ENCODE measurements at places on chromosomes 5 and 9.
A peak's percentile ranks its signal among the peaks of the same experiment; 100 is the strongest.

DNA sequence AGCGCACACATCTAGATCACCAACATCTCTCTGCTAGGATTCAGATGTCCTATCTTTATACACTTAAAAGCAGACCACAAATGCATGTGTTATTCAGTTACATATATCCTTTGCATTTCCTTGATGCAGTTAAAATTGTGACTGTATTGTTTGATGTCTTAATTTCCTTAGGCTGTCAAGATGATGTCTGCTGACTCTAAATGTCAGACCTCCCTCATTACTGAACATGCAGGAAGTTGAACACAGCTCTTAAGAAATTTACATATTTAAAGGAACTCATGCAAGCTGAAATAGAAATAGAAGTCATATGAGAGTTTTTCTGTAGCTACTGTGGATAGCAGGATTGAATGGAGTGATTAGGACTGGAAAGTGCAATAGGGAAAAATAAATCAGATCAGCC, 336.5 kb upstream of the SEMA6A start:
- H3K4me3 ChIP-seq, result no peak overlapping the region
- DNase-seq, result no peak
- no peaks in the 10 kb centered on the region for H3K4me1 ChIP-seq

DNA sequence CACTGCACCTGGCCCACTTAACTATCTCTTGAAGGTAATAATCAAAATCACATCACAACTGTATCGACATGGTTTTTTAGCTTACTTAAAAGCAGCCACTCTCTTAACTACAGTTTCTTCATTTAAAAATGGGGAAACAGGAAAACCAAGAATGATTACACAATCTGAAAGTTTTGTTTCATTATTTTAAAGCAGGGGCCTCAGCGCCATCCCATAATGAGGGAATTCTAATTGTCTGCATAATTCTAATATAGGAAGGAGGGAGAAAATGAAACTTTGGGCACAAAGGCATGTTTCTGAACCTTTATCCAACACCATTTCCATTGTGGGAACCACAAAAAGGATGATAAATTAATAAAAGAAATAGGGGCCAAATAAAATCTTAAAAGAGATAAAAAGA, 7.6 kb downstream of the HACD4 start:
- H3K4me3 ChIP-seq, result no peak overlapping the region
- no peak for DNase-seq
- H3K36me3 ChIP-seq, result peaks cover 50% of the 10 kb centered on the region
- peaks cover 2% of the 10 kb centered on the region for H3K4me1 ChIP-seq

GRCh38 chr9:123073441-123073840, 40.0 kb downstream of the GPR21 start:
- H3K4me1 ChIP-seq, result peaks cover 3% of the 10 kb centered on the region
- H3K36me3 ChIP-seq, result peaks cover 14% of the 10 kb centered on the region
- H3K27me3 ChIP-seq, result no peaks in the 10 kb centered on the region
- H3K4me3 ChIP-seq, result no peak overlapping the region
- H3K27ac ChIP-seq, result no peak overlapping the region
- no peak for DNase-seq

DNA sequence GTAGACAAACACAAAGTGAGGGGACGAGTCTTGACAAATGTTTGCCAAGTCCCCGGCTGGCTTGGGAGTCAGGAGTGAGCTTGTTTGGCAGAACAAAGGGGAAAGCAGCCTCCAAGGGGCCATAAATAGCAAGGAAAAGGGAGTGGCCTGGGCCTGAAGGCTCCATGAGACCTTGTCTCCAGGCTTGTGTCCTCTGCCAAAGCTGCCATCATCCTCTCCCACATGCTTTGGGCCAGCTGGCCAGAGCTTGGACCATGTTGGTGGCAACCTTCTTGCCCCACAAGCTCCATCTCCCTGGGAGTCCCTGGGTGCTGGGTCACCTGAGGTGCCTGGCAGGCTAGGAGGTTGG, 13.3 kb upstream of the PITX1 start:
- H3K36me3 ChIP-seq, result no peaks in the 10 kb centered on the region
- DNase-seq, result no peak
- no peak overlapping the region for H3K4me3 ChIP-seq
- H3K27ac ChIP-seq, result no peak overlapping the region

DNA sequence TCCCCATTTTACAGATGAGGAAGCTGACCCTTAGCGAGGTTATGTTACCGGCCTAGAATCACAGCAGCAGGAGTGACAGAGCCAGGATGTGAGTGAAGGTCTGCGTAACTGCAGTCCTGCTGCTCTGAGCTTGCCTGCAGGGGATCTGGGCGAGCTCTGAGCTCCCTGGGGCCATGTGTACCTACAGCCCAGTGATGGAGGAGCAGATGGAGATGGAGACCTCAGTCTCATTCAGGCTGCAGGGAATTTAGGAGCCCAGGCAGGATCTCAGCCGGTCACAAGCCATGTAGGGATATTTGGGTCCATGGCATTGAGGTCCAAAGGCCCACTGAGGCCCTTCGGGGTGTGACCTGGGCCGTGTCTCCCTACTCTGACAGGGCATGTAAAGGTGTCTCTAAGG, 170.6 kb downstream of the CACNA1B start:
- H3K36me3 ChIP-seq, result no peaks in the 10 kb centered on the region
- H3K27me3 ChIP-seq, result peaks cover 1% of the 10 kb centered on the region
- H3K27ac ChIP-seq, result no peak overlapping the region
- no peaks in the 10 kb centered on the region for H3K4me1 ChIP-seq

DNA sequence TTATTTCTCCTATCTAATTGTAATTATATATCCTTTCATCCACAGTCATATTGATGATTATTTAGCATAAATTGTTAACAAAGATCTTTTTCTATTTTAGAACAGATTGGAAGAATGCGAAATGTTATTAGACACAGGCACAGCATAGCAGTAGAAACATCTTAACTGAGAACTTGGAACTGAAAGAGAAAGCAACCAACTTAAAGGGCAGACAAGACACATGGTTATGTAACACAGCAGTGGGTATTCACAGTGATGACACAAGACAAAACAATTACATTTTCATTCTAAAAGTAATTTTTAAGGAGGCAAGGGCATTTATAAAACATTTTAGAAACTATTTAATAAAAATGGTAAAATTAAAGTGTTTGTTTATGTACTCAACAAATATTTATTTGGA, 57.7 kb upstream of the MEF2C start:
- H3K27ac ChIP-seq, result no peak overlapping the region
- peaks cover 2% of the 10 kb centered on the region for H3K27me3 ChIP-seq
- H3K4me3 ChIP-seq, result no peak overlapping the region
- no peaks in the 10 kb centered on the region for H3K4me1 ChIP-seq
- DNase-seq, result no peak
- no peaks in the 10 kb centered on the region for H3K36me3 ChIP-seq

- no peaks in the 10 kb centered on the region for H3K36me3 ChIP-seq
- no peak for DNase-seq
- no peak overlapping the region for H3K27ac ChIP-seq
- no peaks in the 10 kb centered on the region for H3K4me1 ChIP-seq
- H3K27me3 ChIP-seq, result no peaks in the 10 kb centered on the region
Measured at GRCh38 chr9:2354856-2355696, 266.5 kb upstream of the VLDLR start.

- no peaks in the 10 kb centered on the region for H3K36me3 ChIP-seq
- no peaks in the 10 kb centered on the region for H3K4me1 ChIP-seq
- DNase-seq, result no peak
- H3K4me3 ChIP-seq, result no peak overlapping the region
- no peaks in the 10 kb centered on the region for H3K27me3 ChIP-seq
Measured at GRCh38 chr5:94498199-94498598, 120.2 kb downstream of the KIAA0825 start.

DNA sequence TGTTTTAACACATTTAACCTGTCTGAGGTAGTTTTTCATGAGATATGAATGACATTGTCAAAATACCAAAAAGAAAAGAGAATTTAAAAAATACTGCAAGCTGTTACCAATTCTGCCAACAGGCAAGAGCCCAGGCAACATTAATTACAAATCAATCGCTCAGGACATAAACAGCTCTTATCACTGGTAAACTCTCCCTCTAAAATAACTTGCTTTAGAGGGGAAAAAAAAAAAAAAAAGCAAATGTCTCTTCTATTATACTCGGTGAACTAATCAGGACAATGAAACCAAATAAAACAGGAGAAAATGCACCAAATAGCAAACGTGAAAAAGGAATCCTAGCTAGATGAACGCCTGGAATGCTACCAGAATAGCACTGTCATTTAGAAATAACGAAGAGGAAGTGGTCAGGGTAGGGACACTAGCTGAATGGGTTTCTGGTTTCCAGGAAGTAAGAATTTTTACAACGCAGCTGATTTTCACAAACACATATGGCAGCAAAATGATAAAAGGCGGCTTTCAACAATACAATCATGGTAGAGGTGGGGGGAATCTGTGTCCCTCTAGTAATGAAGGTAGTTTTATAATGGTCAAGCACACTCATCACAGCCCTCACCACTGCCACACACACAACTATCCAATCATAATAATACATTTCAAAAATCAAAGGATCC, 94.9 kb downstream of the DENND1A start:
- peak overlapping the region; percentile 1 for H3K4me3 ChIP-seq
- H3K36me3 ChIP-seq, result peaks cover 3% of the 10 kb centered on the region

- DNase-seq, result no peak
- no peaks in the 10 kb centered on the region for H3K27me3 ChIP-seq
- H3K4me3 ChIP-seq, result no peak overlapping the region
- no peaks in the 10 kb centered on the region for H3K4me1 ChIP-seq
Measured at GRCh38 chr5:54113060-54113459, 197.3 kb downstream of the ARL15 start.
